ENCODE measurements at places on chromosomes 3 and 15. TPM values are rescaled to one million over a fixed set of nuclear protein-coding genes. Genes with fewer than 3 reads are reported as not detected.
A peak's percentile ranks its signal among the peaks of the same experiment; 100 is the strongest.

GRCh38 chr3:48664929-48665328 lies 2.2 kb upstream of the CELSR3 start:
- DNase-seq = no peak

RBP2 gene
- not detected for total RNA-seq

NTRK3 gene
- 0.66 TPM for total RNA-seq

CPNE9 gene
- not detected for total RNA-seq

DNA sequence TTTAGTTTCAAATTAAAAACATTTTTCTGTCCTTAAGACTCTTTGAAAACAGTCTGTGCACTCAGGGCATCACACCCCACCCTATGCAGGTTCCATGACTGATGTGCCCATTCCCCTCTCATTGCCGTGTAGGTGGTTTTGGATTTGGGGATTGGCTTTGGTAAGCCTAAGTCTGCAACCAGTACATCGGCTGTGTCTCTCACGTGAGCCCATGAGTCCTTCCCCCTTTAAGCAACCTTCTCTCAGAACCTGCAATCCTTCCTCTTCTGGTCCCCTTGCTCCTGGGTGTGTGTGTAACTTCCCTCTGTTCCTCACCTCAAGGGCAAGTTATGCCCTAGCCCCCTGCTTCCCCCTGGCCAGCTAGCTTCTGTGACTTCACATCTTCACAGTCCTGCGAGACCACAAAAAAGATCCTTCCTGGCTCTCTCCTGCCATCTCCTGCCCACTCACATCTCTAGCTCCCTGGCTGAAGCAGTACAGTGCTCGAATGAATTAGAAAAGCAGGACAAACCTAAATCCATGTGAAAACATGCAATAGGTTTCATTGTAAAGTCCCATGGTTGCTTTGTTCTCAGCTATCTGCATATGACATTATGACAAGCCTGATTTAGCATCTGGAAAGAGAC lies 126.7 kb downstream of the UACA start:
- DNase-seq = no peak

DNA sequence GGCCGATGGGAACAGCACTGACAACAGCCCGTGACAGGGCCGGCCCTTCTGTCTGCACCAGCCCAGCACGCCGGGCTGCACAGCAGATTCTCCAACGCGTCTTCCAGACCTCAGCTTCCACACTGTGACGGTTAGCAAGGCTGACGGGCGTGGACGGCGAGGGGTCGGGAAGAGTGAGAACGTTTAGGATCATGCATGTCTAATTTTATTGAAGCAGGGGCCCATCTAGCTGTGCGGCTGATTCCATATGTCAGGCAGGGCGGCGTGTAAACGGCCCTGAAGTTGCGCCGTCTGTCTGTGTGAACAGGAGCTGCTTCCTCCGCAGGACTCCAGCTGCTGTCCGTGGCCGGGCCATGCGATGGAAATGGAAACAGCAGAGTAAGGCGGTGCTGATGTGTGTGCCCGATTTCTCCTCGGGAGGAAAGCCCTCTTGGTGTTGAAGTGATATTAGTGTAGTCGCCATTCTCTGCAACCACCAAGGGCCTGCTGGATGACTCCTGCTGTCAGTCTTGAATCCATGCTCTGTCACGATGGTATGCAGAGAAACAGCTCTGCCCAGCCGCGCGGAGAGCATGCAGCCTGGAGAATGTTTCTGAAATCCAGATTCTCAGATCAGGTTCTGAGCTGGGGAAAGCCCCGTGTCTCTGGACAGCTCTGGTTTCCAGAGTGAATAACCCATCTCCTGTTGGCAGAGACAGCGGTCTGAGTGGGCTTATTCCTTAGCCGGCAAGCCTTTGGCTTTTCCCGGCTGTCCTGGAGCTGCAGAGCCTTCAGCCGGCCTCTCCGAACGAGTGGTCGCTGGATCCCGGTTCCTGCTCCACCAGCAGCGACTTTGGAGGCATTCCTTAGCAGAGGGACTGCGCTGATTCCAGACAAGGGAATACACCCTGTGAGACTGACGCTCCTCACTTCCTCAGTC lies 158.1 kb upstream of the UBE3A start:
- DNase-seq = no peak

GOLGA6L7 gene
- total RNA-seq = not detected

- no peak for DNase-seq
These were observed 413.9 kb downstream of the EPHA3 start for GRCh38 chr3:89521328-89521727.

DNA sequence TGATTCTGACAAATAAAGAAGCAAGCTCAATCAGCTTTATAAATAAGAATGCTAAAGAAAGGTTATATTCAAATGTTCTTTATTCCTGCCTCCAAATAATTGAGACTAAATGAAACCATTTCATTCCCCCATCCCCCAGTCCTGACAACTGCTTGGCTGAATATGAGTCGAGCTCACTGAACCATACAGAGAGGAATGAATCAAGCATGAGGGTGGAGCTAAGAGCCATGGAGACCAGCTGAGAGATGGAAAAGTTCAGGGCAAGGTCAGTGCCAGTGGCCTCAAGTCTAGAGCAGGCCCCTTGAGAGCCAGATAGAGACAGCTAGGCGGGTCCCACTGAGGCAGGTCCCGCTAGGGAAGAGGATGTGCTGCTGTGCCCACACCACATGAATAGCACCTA lies 188.7 kb upstream of the EIF1B start:
- DNase-seq = no peak

GRCh38 chr3:185057829-185058228 lies 95.0 kb downstream of the C3orf70 start:
- DNase-seq = no peak

CNTN4 gene
- 13.0 TPM for total RNA-seq

ARNT2 gene
- 5.3 TPM for total RNA-seq

DNA sequence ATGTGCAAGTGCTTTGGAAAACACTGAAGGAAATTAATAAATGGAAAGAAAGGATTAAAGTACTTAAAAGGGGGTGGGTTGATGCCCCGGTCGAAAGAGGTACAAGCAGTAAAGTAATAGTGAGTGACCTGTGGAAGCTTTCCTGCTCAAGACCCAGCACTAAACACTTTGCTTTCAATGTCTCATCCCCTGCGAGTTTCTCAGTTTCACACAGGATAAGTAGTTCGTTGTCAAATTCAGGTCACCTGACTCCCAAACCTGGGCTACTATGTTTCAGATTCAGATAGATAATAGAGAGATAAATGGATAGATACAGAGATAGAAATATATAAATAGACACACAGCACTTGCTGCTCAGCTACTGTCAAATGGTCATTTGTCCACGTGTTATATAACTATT lies 19.6 kb downstream of the STAC start:
- no peak for DNase-seq

- DNase-seq = no peak
These were observed 4.6 kb downstream of the RBSN start for GRCh38 chr3:15094187-15094875.

- no peak for DNase-seq
These were observed 104.7 kb downstream of the OSBPL10 start for GRCh38 chr3:31876331-31876730.

DNA sequence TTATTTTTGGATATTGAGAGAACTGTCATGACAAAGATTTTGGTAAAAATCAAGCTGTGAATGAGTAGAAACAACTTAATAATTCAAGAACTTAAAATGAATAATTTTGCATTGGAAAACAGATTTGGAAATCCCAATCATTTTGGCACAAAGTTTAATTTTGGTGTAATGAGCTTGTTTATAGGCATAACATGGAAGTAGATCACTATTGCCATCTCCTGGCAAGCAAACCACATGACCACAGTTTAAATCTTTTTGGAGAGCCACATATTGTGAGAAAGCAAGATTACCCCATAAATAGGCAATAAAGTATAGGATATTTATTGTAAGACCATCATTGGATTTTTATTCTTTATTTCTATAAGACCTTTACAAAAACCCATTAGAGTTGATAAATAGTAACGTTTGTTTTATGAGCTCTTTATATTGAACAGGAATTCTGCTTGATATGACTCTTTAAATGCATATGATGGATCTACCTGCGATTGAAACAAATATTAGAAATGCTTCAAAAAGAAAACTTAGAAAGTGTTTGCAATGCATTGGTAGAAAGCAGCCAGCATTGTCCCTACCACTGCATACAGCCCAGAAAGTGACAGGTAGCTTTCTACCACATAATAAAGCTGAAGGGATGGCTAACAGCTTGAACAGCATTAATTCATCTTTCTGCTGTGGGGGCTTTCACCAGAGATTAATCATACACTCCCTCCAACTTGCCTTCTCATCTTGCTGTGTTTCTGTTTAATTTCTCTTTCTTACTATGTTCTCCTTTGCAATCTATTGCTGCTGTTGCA lies 766.8 kb downstream of the TBL1XR1 start:
- no peak for DNase-seq

DNA sequence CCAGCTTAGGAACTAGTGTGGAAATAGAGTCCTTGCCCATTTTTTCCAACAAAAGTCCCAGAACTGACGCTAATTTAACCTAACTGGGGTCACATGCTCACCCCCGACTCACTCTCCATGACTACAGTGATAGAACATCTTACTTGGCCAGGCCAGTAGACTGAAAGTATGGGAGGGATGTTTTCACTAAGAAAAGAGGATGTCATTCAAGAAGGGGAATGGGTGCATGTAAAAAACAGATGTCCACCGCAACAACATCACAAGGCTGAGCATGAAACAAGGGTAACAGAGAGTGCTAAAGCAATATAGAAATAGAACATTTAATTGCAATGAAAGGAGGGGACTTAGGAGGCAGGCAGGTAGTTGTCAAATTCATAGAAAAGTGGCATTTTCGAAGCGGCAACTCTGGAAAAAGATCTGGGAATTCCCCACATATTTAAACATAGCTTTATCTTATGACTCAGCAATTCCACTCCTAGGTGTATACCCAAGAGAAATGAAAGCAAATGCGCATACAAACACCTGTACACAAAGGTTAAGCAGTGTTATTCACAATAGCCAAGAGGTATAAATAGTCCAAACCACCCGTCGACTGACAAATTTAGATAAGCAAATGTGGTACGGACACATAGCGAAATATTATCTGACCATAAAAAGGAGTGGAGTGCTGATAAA lies 41.1 kb upstream of the UBE2E2 start:
- DNase-seq = no peak

DNA sequence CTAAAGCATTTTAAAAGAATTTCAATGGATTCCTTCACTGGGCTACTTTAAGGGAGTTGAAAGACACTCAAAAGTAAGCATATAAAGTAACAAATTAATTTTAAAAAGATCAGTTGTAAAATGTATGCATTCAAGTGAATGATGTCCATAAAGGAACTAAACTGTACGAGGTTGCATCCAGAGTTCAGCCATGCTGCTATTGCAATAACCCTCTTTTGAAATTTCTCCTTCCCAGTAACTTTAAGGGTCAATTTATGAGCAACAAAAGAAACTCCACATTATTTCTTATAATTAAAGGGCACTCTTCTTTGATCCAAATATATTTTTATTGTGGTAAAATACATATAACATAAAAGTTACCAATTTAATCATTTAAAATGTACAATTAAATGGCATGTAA lies 22.9 kb downstream of the BTLA start:
- no peak for DNase-seq

WWTR1 gene
- 46.2 TPM for total RNA-seq

- no peak for DNase-seq
These were observed 4.6 kb downstream of the STIMATE start for GRCh38 chr3:52892625-52893311.

IGSF11 gene
- 9.1 TPM for total RNA-seq

GRCh38 chr3:29293421-29293820 lies 12.6 kb downstream of the RBMS3 start:
- DNase-seq = no peak

DNA sequence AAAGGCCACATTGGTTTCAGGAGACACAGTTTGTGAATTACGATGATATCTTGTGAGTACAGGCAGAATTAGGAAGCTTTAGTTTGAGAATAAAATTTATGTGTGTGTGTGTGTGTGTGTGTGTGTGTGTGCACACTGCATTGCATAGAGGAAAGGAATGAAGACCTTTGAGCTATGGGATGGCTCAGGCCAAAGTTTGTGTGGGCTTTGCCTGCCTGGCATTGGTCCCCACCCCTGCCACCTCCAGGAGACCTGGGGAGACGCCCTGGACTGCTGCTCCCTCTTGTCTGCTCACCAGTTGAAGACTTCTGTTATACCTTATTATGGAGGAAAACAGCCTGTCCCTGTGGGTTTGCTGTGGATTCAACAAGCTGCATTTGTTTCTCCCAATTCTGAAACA lies 37.2 kb downstream of the TIGIT start:
- DNase-seq = no peak

RBPMS2 gene
- total RNA-seq = 0.33 TPM

DNA sequence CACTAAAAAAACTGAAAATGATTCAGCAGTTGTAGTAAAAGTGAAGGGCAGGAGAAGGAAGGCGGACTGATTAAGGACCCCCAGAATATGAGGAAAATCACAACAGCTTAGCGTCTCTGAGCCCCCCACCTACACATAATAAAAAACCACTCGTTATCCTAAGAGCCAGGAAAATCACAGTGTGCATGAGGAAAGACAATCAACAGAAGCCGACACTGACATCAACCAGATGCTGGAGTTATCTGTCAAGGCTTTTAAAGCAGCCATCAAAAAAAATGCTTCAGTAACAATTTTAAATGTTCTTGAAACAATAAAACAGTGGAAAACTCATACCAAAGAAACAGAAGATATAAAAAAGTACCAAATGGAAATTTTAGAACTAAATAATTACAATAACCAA lies 9.7 kb upstream of the CXCR6 start:
- DNase-seq = no peak

DNA sequence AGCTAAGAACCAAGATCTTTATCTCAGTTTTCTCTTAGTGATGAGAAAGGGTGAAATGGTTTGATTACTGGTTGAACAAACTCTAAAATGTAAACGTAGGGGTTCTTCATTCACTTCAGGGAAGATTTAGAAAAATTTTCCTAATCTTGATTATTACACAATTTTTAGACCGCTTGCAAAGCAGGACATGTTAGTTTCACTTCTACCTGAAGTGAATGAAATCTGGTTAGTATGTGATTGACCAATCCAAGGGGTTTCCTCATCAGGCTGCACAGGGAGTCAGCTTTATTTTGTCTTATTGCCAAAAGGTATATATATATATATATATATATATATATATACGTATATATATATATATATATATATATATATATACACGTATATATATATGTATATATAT lies 740.4 kb downstream of the TUSC7 start:
- no peak for DNase-seq

DNA sequence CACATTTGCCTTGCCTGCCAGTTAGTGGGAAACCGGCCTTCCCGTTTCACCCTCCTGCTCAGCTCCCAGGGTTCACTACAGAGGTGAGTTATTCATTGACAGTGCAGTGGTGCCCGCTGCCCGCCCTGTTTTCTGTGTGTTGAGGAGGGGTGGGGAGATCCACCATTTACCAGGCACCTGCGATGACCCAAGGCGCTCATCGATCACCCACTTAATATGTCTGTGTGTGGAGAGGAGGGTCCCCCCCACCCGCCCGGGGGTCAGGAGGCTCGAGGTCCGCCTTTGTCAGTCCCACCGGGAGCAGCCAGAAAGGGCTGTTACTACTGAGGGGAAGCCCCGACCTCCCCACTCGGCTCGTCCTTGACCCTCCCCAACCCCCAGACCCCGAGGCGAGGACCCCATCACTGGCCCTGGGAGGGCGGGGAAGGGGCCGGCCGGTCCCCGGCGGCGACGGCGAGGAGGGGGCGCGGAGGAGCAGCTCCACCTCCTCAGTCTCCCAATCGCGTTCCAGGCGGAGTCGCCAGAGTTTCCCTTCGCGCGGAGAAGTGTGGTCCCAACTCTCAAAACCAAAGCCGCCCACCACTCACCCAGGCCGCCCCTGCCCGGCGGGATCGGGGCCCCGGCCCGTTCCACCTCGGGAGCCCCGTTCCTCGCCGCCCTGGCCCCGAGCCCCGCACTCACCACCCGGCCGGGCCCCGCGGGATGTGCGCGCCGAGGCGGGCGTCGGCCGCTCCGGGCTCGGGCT lies 1.1 kb downstream of the PLXNB1 start:
- DNase-seq = peak; percentile 85

GRCh38 chr3:152209060-152209459 lies 59.7 kb upstream of the MBNL1 start:
- no peak for DNase-seq

All from body of pancreas (tissue), 4 donors.